ENCODE measurements at places on chromosomes 4 and X. TPM values are rescaled to one million over a fixed set of nuclear protein-coding genes. Genes with fewer than 3 reads are reported as not detected.

Gene TRO
- 7.1 TPM for total RNA-seq

Gene PRRG3
- total RNA-seq = 0.11 TPM

Gene HSD17B11
- 13.5 TPM for total RNA-seq

Gene DAPP1
- 0.03 TPM for total RNA-seq

Gene PNMA5
- not detected for total RNA-seq

Gene GPAT3
- 31.3 TPM for total RNA-seq

Gene OPRPN
- not detected for total RNA-seq

Gene USP38
- total RNA-seq = 8.0 TPM

Gene SATL1
- total RNA-seq = not detected

Gene SSX4B
- total RNA-seq = not detected

Gene TEX11
- not detected for total RNA-seq

Gene MAGIX
- total RNA-seq = 0.12 TPM

Gene GPR82
- not detected for total RNA-seq

Gene TMEM33
- 127 TPM for total RNA-seq

Gene ZCCHC18
- 0.39 TPM for total RNA-seq

Gene FAM9B
- not detected for total RNA-seq

Gene DNAAF6
- not detected for total RNA-seq
